Omental fat pad (tissue), 4 donors: ENCODE measurements at places on chromosomes 1 and 21.
A peak's percentile ranks its signal among the peaks of the same experiment; 100 is the strongest.

DNA sequence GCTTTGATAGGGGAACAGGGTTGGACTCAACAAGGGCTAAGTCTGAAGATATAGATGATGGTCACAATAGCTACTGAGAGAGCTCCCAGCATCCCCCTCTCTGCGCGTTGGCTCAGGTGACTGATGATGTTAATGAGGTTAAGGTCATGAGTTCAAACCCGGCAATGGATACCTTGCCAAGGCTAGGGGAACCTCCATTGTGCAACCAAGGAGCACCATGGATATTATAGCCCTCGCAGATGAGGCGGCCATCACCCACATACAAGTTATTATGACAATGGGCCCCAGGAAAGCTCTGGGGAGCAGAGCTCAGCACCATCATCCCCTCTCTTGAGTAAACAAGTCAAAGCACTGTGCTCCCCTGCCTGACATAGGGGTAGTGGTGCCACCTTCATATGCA lies 8.2 kb downstream of the KCNA2 start:
- DNase-seq, result no peak

- no peak for DNase-seq
These were observed 40.1 kb upstream of the TMPRSS15 start for GRCh38 chr21:18443701-18444100.

DNA sequence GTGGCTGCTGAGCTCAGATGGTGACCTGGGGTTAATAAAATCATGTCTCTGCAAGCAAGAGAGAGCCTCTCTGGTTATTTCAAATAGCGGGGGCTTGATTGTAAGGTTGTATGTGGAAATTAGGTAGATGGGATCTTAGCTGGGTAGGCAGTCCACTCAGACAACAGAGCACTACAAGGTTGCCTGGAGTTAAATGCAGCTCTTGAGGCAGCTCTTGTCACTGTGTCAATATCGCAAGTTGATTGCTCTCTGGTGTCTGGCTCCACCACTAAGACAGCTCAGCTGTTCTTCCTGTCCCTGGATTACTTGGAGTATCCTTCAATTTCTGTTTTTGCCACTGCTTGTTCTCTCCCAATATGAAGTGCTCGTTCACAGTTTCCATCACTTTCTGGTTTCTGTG lies 93.8 kb downstream of the C21orf91 start:
- DNase-seq, result no peak

DNA sequence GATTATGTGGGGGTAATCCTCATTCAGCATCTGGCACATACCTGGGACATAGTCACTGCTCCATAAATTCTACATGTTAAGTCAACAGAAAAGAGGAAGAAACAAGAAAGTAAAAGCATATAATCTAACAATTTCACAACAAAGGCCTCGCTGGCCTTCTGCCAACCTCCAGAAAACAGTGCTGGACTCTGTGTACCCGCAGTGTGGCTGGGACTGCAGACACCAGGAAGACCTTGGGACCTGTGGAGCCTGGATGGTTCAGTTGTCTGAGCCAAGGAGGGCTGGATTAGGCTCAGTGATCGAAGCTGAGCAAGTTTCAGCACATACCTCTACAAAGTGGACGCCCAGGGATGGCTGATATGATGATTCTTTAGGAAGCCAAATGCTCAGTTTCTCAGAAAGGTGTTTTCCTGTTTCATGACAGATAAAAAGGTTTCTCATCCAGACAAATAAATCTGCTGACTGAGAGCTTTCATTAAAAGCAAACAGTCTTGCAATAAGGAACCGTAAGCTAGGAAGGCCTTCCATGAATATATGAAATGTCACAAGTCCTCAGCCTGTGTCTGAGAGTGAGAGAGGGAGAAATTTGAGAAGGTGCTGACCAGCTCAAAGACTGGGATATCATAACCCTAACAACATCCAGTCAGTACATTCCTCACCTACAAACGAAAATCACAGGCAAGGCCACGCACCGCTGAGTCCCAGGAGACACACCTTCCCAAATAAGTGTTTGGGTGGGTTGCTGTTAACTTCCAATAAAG lies 48.4 kb downstream of the CAPZB start:
- peak; percentile 74 for DNase-seq

DNA sequence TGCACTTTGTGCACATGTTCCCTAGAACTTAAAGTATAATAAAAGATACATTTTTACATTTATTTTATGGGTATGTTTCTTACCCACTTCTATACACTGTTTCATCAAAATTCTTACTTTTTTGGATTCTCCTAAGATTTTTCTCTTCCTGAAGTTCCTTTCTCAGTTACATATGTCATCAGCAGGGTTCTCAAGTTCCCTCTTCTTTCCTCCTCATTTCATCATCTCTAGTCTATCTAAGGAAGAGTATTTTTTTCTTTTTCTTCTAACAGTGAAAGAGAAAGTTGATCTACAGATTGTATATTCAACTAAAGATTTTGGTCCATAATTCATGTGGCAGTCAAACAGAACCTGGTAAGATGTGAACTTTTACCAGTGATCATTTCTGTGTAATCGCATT lies 41.2 kb upstream of the CYYR1 start:
- DNase-seq, result no peak
